ENCODE measurements at places on chromosomes 4 and X.

DNA sequence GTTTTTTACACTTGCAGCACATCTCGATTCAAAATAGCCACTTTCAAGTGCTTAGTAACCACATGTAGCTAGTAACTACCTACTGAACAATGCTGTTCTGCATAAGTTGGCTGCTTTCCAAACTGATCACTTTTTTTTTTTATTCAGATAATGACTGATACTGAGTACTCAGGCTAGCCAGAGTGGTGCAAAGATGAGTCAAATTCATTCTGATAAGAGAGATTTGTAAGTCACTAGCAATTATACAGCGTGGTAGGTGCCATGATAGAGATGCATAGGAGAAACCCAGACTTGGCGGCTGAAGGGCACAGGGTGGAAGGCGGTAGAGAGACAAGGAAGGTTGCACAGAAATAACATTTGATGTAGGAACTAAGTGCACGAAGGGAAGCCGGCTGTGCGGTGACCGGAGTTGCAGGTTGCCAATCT lies 357 bp upstream of the IGBP1 start:
- no peak for DNase-seq

- DNase-seq, result no peak
Measured at GRCh38 chr4:112348488-112349158, 51.5 kb downstream of the ALPK1 start.

DNA sequence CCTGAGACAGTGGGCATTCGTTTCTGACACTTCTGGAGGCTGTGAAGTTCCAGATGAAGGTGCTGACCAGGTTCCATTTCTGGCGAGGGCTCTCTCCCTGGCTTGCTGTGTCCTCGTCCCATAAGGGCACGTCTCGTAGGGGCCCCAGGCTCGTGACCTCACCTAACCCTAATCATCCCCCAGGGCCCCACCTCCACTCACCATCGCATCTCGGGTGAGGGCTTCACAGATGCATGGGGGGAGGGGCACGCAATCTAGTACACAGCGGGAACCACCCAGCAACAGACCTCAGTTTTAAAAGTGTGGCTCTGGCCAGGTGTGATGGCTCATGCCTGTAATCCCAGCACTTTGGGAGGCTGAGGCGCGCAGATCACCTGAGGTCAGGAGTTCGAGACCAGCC lies 22.1 kb downstream of the PDE6B start:
- DNase-seq, result no peak

DNA sequence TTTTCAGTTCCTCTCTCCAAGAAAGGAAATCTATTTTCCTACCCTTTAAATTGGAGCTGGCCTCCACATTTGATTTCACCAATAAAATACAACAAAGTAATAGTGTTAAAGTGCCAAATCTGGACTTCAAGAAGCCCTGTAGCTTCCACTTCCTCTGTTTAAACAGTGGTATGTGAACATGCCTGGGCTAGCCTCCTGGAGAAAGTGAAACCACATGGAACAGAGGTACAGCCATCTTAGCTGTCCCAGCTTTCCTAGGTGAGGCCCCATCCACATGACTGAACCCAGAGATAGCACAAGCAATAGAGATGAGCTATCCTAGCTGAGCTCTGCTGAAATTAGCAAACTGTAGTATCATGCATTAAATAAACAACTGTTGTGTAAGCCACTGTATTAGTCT lies 131.8 kb upstream of the VCX start:
- DNase-seq, result no peak

- DNase-seq, result no peak
Measured at GRCh38 chr4:133668061-133668851, 519.2 kb downstream of the PCDH10 start.

GRCh38 chrX:152072236-152072635 lies 66.1 kb downstream of the MAGEA10 start:
- DNase-seq, result no peak

DNA sequence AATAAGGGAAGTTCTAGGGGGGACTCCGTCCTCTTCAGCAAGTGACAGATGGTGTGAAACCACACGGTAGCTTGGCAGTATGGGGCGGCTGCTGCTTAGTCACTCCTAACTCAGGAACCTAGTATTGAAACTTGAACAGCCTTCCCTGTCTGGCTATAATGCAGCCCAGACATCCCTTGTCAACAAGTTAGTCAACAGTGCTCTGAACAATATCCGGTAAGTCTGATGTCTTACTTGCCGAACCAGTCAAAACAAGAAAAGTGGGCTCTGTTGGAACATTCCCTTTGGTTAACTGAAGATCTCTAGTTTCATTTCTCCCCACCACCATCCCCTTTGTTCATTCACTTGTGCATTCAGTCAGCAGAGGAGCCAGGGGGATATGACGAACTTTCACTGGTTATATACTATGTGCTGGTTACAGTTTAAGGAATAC lies 18.7 kb upstream of the CXCL13 start:
- peak; percentile 70 for DNase-seq

DNA sequence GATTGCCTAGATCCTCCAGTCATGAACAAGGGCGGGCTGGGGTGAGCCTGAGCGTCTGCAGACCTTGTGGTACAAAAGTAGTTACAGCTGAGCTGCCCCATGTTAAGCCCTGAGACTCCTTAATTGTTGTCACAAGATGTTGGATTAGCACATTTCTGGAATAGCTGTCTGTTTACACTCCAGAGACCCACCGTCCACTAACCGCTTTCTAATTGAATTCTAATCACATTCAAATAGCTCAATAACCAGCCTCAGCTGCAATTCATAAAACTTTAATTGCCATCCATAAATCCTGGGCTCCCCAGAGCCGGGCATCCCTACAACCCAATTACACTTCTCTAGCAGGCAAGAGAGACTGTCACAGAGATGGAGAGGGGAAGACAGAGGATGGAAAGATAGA lies 1.6 kb upstream of the GSX2 start:
- no peak for DNase-seq

- no peak for DNase-seq
Measured at GRCh38 chr4:112199041-112199440, 32.5 kb upstream of the AP1AR start.

DNA sequence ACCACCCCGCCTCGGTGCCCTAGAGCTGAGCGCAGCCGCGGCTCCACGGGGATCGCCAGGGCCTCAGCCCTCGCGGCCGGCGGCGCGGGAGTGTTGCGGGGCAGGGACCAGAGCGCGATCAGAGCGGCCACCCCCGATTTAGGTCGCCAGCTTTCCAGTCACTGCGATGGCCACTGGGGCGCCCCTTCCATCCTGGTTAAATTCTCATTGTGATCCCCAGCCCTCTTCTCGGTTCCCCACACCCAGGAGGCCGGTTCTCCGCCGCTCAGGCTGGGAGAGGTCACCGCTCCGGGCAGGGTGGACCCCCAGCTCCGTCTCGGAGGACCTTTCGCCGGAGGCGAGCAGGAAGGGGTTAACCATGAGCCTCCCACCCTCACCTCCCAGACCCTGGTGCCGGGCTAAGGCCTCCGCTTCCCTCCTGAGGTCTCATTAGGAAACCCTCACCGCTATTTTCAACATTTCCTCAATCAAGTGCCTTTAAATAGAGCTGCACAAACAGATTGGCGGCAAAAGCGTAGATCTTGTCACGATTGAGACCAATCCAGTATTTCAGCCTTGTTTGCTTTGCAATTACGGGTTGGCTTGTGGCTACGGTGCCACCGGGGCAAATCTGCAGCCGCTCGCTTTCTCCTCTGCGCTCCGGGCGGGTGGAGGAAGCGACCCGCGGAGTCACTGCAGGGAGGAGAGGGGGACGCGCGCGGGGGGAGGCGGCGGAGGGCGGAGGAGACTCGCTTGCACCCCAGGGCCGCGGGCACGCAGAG lies 8.3 kb upstream of the HAND2 start:
- DNase-seq, result no peak

DNA sequence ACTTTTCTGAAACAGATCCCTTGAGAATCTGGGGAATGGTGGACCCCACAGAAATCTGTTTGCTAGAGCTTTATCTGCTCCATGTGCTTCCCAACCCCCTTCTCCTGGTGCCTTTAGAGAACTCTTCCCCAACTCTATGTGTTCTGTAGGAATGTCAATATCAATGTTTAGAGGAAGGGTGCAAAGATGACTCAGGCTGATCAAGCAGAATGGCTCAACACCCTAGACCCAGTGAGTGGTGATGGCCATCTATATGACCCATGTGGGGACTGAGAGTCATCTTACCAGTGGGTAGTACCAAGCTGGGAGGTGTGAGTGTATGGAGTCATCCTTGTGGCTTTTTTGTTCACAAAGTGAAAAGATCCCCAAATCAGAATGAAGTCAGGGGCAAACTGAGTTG lies 143.5 kb downstream of the RAB28 start:
- DNase-seq, result no peak

- no peak for DNase-seq
Measured at GRCh38 chr4:17667253-17667652, 52.8 kb downstream of the MED28 start.

- DNase-seq, result no peak
Measured at GRCh38 chr4:91064157-91064853, 937.1 kb downstream of the CCSER1 start.

- no peak for DNase-seq
Measured at GRCh38 chr4:86961605-86962295, 26.9 kb downstream of the AFF1 start.

DNA sequence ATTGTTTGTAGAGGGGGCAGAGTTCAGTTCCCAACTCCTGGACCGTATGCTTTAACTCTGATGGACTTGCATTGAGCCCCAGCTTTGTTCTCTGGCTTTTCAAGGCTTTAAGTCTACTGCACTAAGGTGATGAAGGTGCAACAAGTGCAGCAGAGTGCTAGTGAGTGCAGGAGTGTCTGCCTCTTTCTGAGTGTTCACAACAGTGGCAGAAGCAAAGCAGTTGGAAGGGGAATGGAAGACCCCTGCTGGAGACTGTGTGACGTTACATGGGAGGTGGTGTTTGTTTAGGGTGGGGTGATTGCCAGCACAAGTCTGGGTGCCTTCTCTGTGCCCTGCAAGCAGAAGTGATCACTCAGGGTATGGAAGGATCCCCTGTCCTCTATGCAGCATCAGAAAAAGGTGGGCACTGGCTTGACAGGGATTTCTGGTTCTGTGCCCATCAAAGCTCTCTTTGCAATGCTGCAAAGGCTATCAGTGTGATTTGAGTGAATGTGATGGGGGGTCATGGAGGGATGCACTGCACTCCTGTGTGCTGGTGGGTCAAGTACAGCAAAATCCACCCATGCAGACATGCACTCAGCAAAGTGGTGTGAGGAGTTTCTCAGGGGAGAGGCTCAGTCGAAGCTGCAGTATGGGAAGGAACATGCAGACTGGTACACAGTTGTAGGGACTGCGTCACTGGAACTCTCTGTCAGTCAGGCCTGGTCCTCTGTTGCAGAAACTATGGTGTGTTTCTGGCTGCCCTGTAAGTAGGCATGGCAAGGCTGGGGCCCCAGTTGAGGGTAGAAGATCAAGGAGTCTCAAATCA lies 70.9 kb upstream of the UGT2B7 start:
- DNase-seq, result no peak

- no peak for DNase-seq
Measured at GRCh38 chr4:36343501-36344175, 62.2 kb downstream of the DTHD1 start.

DNA sequence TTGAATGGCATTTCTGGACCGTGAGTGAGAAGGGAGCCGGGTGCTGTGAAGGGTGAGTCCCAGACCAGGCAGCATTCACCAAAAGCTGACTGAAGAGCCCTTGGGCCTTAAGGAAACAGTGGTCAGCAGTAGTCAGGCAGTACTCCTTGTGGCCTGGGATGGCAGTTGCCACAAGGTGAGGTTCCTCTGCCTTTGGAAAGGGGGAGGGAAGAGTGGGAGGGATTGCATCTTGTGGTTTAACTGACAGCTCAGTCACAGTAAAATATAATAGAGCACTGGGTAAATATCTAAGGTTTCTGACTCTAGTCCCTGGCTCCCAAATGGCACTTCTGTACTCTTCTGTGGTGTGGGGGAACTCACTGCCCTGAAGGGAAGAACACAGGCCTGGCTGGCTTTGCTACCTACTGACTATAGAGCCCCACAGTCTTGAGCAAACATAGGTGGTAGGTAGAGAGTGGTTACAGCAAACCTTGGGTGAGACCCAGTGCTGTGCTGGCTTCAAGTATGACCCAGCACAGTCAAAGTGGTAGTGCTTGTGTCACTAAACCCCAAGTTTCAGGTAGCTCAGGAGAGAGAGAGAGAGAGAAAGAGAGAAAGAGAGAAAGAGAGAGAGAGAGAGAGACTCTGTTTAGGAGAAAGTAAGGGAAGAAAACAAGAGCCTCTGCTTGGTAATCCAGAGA lies 154.2 kb downstream of the TEX11 start:
- DNase-seq, result no peak

DNA sequence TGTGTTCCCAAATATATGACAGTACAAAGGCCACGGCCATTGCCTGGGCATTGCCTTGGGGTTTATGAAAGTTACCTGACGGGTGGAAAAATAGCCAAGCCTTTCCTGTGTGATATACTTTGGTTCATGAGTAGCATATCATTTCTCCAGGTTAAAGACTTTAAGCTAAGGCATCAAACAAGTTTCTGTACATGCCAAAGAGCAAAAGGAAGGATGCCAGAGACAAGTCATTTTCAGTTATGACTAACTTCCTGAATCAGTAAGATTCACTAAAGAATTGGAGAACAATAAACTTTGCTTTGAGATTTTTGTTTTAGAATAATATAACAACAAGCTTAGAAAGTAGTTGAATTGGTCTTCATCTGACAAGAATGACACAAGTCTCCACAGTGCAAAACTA lies 9.7 kb upstream of the GUF1 start:
- no peak for DNase-seq

DNA sequence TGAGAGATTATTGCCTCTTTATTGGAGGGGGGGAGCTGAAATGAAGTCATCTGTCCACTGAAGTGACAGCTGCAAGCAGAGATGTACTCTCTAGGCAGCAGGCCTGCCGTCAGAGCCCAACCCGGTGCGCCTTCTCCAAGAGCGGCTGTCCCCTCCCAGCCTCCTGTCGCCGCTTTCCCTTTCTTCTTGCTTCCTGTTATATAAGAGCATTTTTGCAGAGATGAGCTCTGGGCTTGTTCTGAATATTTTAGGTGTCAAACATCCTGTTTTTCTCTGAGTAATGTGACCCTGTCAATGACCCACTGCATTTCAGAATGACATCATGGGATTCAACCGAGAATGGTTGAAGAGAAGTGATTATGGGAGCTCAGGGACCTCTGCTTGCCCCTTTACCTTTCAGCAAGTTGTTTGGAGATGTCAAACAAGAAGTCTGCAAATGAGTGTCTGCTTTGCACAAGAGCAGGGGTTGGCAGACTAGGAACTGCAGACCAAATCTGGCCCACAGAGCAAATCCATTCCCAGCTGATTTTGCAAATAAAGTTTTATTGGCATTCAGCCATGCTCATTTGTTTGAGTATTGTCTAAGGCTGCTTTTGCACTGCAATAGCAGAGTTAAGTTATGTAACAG lies 79.9 kb downstream of the SLC9A6 start:
- peak; percentile 3 for DNase-seq

DNA sequence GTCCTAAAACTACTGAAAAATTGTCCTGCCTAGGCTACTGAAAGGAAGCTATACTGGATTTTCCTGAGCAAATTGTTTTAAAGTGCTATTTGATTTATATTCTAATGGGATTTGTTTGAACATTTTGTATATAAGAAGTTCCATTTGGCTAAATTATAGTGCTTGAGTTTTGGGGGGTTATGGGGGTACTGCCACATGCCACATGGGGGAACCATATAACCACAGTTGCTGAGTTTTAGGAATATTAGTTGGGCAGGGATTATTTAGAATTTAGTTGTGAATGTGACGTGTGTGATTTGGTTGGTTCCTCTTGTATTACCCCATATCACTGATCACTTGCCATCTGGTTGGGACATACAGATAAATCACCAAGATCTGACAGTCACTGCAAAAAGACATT lies 224.5 kb upstream of the TAPT1 start:
- no peak for DNase-seq

- DNase-seq, result no peak
Measured at GRCh38 chr4:74456056-74456744, 11.3 kb downstream of the AREG start.
